Hepatic stellate cell (primary cell): ENCODE measurements at places on chromosomes 5 and 9.

- no peak for DNase-seq
These were observed 687.9 kb upstream of the RGMB start for GRCh38 chr5:98085593-98085992.

- DNase-seq: no peak
These were observed 18.1 kb upstream of the CLK4 start for GRCh38 chr5:178644826-178645545.

GRCh38 chr5:102778478-102778877 is 23.4 kb downstream of the PAM start:
- peak; percentile 11 for DNase-seq

- DNase-seq: no peak
These were observed 22.1 kb downstream of the CEMIP2 start for GRCh38 chr9:71746023-71746757.

GRCh38 chr5:164394686-164395194 is 889.3 kb downstream of the MAT2B start:
- DNase-seq: no peak

GRCh38 chr5:141513627-141514329 is 24.9 kb downstream of the PCDHGC5 start:
- DNase-seq: peak; percentile 84

- no peak for DNase-seq
These were observed 19.6 kb upstream of the ENC1 start for GRCh38 chr5:74660140-74660539.

- no peak for DNase-seq
These were observed 10.7 kb downstream of the PBX3 start for GRCh38 chr9:125757834-125758233.

- DNase-seq: peak; percentile 72
These were observed 15.7 kb downstream of the PNPLA7 start for GRCh38 chr9:137534256-137535119.

DNA sequence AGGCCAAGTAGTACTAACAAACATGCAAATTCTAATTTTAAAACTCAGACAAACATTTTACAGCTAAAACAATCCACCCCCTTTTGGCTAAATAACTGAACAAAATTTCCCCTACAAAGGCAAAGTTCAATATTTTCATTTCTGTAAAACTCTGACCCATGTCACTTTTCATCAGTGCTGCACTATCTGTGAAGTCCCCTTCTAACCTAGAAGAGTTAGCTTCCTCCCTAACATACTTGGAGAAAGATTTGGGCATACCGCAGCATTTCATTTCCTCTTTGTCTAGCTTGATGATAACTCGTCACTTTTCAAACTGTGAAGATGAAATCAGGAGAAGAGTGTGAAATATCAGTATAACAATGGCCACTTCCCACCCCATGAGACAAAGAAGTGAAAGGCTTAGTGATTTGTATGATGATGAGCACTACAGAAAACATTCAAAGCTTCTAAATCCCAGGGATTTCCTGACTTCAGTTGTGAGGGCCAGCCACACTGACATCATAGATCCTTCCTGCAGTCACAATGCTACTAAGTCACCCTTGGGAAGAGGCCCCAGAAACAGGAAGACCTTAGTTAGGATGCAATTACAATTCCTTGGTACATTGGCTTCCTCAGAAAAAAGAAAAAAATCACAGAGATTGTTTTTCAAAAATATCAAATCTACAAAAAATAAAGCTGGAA is at the start of gene FAM81B:
Gene FAM81B, plus strand, starts transcription at position 555 of the 681 bp plus-strand sequence. Its CDS starts 24 bp downstream, at position 579.
- DNase-seq: no peak

- no peak for DNase-seq
These were observed 1060.5 kb upstream of the DMAC1 start for GRCh38 chr9:8860086-8860485.

- DNase-seq: no peak
These were observed 316.3 kb upstream of the POU5F2 start for GRCh38 chr5:94057655-94058054.

DNA sequence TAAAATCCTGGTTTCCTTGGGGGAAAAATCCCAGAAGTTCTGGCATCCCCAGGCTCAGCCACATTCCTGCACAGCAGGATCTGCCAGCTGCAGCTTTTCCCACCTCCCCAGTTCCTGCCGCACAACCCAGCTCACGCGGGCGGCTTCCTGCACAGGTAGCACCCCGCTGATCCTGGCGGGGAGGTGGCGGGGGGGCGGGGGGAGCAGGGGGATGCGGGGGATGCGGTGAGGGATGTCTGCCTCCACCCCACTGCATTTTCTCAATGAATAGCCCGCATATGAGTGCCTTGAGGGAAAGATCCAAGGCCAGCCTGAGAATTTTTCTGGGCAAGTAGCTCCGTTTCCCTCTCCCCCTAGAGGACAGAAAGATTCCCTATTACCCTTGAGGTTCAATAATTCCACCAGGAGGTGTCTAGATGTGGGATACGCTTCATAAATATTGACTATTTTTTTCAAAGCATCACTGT is 21.1 kb downstream of the GFPT2 start:
- no peak for DNase-seq

DNA sequence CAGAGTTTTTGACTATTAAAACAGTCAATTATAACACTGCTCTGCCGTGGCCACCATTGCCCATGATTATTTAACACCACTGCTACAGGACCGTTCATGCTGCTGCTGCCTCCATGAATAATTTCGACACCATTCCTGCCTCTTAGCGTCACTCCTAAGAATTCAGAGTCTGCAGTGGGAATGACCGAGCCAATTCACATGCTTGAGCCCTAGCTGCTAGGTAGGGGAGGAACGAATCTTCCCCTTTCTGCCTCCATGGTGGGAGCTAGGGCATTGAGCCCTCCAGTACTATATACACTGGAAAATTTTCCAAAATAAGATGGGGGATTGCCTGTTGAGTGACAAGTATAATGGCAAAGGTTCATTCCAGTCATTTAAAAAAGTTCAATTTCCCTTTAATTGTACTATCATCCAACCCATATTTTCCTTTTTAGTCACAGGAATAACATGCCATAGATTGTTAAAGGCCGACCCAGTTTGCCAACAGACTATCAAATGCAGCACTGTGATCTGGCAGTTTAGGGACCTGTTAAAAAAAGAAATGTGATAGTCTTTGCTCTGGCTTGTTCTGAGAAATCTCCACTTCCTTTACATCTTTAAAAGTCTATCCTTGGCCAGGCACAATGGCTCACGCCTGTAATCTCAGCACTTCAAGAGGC is 13.5 kb upstream of the B4GALT1 start:
- DNase-seq: peak; percentile 67

GRCh38 chr5:9445826-9446388 is 100.0 kb downstream of the SEMA5A start:
- no peak for DNase-seq

DNA sequence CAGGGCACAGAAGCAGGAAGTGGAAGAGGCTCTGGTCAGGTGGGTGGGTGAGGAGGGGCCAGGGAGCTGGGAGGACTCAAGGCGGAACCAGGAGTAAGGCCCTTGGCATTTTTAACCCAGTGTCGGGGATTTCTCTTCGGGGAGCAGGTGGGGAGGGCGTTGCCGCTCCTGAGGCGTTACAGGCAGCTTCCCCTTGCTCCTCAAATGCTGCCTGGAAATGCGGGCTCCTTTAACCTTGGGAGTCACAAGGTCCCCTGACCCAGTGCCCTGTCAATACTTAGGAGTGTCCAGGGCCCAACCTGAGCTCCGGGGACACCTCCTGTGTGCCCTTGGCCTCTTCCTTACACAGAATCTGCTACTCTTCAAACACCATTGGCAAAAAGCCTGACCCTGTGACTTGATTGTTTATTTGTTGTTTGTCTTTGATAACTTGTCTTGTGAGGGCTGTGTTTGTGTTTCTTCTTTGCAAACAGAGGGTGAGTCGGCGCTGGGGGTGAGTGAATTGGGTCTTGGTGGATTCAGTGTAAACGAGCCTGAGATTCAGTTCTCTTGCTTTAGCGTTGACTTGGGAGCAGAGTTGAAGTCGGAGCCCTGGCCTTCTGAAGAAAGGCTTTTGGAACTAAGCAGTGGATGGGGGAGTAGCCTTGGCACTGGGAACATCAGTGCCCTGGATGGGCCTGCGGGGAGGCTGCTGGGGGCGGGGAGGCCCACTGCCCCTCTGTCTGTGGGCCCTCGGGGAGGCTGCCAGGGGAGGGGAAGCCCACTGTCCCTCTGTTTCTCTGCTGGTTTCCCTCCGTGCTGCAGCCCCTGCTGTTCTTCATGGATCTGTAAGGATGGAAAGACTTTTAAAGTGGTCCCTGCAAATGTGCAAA is 300.7 kb upstream of the IRX4 start:
- DNase-seq: no peak

DNA sequence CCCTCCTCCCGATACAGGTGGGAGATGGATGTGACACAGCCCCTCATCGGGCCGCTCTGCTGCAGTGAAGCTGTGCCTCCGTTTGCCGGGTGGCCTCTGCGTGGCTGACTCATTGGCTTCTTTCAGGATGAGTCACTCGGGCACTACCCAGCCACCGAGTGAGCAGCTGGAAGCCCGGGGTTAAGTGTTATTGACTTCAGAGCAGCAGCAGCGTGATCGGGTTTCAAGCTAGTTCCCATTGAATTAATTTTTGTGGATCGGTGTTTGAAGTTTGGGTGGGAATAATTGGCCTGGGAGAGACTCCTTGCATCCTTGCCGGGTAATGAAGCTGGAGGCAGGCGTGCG is 266.4 kb upstream of the IRX4 start:
- DNase-seq: no peak
